ENCODE measurements at places on chromosomes 7 and 10.

- DNase-seq, result no peak
These were observed 6.1 kb upstream of the ABCA13 start for GRCh38 chr7:48165157-48165556.

DNA sequence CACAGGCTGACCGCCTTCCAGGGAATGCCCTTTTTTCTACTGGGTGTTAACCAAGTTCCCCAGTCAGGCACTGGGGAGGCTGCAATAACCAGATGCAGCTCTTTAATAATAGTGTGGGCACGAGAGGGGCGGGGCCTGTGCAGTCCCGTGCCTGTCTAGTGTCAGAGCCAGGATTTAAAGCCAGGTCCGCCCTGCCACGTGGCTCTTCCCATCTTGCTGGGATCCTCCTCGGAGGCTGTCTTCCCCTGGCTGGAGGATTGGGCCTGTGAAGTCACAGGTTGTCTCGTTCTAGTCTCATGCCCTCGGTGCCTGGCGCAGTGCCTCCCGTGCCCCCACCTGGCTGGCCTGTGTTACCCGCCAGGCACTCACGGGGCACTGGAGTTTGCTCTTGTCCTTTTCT, 25.2 kb downstream of the TMEM120A start:
- DNase-seq, result no peak

DNA sequence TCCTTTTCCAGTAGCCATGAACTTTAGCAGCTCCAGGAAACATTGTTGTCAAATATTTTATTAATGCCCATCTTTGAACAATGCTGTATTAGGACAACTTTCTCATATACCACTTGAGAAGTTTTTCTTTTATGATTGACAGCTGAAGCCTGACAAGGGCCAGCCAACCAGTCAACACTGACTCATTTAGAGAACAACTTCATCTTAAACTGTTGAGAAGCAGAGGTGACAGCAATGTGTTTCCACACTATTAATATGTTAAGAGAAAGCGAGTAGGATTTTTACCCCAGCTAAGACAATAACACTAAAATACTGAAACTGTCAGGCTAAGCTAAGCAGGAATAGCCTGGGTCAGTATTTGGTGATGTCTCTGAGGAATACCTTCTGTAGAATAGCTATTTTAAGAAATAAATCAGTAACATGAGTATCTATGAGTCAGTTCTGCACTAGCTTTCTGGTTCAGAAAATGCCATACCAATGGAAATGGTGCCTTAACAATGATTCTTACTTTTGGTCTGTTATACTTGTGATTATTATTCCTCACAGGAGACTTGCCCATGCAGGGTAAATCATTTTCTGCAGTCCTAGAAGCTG, 168.8 kb upstream of the POT1 start:
- no peak for DNase-seq

DNA sequence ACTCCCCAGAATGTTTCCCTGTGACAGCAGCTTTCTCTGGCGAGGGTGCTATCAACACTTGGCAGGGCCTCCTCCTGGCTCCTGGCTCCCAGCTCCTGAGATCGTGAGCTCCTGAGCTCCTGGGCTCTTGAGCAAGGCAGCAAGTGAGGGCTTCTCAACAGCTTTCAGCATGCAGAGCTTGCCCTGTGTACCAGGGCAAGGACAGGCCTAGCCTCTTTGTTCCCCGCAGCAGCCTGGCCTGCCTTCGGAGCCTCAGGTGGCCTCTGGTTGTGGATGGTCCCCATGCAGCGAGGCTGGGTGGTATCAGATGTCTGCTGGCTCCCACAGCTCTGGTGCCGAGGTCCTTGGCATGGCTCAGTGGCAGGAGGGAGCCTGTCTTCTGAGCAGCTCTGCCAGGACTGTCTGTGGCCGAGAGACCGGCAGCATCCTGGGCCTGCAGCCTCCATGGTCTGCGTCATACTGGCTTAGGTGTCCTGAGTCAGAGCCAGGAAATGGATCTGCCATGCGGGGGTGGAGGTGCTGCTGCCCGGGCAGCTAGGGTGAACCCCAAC, 44.2 kb downstream of the ZMIZ1 start:
- no peak for DNase-seq

DNA sequence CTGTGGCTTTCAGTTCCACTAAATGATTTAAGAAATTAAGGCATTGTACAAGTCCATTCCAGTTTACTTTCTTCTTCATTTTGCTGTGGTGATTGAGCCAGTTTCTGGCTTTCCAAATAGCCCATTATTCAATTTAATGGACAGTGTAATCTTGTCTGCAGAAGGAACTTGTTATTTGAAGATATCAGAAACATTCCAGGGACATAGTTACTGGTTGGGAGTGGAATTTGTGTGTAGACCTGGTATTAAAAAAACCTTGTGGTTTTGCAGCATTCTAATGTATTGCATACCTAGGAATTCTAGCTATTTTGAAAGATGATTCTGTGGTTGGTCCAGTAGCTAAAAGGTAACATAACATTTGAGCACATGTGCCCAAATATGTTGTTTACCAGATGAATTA, 72.2 kb downstream of the MCU start:
- DNase-seq, result no peak

- no peak for DNase-seq
These were observed 93.8 kb downstream of the PARD3 start for GRCh38 chr10:34721208-34721840.

DNA sequence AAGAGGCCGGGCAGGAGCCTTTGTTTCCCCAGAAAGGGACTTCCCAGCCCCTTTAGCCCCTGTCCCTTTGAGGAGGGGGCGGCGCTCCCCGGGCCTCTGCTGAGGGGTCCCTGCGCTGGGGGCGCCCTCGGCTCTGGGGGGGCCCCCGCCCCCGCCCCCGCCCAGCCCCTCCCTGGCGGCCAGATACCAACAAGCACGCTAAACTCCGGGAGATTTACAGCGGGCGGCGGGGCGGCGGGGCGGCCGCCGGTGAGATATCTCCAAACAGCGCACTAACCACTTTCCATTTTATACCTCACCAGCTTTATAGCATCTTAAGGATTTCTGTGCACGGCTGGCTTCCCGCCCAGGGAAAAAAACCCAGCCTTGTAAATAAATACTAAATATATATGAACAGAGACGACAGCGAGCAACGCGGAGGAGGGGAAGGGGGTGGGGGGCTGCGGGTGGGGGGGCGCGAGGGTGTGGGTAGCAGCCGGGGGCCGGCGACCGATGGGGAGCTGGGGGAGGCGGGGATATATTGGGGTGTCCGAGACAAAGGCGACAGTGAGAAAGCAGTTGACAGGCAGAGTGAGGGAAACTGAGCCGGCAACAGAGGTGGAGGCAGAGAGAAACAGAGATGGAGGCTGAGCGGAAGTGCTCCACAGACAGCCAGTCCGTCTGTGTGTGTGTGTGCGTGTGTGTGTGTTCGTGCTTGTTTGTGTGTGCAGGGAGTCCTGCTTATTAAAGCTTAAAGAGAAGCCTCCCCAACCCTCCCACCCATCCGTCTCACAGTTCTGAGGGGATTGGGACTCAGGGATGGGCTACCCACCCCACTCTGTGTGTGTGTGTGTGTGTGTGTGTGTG, 85.8 kb downstream of the HIF1AN start:
- DNase-seq, result no peak

GRCh38 chr7:46003896-46004875, 83.1 kb upstream of the IGFBP3 start:
- DNase-seq, result no peak

DNA sequence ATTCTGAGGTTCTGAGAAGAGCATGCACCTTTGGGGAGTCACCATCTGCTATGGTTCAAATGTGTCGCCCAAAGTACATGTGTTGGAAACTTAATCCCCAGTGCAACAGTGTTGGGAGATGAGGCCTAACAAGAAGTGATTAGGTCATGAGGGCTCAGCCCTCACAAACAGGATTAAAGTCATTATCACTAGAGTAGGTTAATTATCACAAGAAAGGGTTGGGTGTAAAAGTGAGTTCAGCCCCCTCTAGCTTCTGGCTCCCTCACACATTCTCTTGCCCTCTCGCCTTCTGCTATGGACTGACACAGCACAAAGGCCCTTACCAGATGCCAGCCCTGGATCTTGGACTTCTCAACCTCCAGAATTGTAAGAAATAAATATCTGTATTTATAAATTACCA, 100.3 kb upstream of the C10orf90 start:
- no peak for DNase-seq

DNA sequence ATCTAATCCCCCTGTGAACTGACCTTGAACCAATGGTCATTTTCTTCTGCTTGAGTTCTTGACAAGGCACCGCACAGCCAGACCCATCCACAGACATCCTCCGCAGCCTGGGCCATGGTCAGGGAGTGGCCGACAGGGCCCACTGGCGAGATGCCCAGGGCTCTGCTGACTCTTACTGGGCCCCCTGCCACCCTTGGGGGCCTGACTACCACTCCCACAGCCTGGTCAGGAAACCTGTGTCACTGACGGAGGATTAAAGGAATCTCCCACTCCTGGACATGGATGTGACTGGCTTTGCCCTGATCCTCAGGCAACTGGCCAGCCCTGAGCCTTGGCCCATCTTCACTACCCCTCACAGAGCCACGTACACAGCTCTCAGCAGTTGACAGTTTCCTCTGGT, 50.4 kb upstream of the ENO4 start:
- DNase-seq, result no peak

- no peak for DNase-seq
These were observed 24.9 kb downstream of the BEND7 start for GRCh38 chr10:13503745-13504463.

- DNase-seq, result peak; percentile 40
These were observed 16.8 kb downstream of the TRIM8 start for GRCh38 chr10:102660888-102661657.

DNA sequence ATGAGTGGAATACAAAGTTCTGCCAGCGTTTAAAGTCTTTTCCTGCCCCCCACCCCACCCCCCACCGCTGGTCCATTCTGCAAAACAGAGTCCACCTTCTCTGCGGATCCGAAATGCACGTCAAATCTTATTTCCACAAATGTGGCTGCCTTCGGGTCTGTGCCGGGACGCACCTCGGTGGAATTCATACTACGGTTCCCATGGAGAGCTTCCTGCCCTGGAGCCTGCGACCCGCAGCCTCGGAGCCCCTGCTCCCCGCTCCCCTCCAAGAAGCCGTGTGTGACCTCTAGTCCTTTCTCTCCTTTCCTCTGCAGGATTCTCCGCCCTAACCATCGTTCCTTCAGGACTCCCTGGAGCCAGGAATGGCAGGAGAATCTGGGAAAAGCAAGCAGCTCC, 12.5 kb upstream of the CALML5 start:
- no peak for DNase-seq

- DNase-seq, result no peak
These were observed 29.8 kb upstream of the PPP2R2D start for GRCh38 chr10:131870831-131871672.

- DNase-seq, result no peak
These were observed 36.2 kb downstream of the CCDC6 start for GRCh38 chr10:59870152-59870551.

GRCh38 chr7:5470167-5470532, 46.5 kb upstream of the TNRC18 start:
- no peak for DNase-seq

- no peak for DNase-seq
These were observed 98.6 kb upstream of the MKX start for GRCh38 chr10:27844223-27844622.

- DNase-seq, result no peak
These were observed 23.2 kb downstream of the CDK1 start for GRCh38 chr10:60801522-60801921.

GRCh38 chr7:106938803-106939202, 73.7 kb downstream of the PIK3CG start:
- no peak for DNase-seq

- no peak for DNase-seq
These were observed 124.0 kb upstream of the ZEB1 start for GRCh38 chr10:31194986-31195385.

DNA sequence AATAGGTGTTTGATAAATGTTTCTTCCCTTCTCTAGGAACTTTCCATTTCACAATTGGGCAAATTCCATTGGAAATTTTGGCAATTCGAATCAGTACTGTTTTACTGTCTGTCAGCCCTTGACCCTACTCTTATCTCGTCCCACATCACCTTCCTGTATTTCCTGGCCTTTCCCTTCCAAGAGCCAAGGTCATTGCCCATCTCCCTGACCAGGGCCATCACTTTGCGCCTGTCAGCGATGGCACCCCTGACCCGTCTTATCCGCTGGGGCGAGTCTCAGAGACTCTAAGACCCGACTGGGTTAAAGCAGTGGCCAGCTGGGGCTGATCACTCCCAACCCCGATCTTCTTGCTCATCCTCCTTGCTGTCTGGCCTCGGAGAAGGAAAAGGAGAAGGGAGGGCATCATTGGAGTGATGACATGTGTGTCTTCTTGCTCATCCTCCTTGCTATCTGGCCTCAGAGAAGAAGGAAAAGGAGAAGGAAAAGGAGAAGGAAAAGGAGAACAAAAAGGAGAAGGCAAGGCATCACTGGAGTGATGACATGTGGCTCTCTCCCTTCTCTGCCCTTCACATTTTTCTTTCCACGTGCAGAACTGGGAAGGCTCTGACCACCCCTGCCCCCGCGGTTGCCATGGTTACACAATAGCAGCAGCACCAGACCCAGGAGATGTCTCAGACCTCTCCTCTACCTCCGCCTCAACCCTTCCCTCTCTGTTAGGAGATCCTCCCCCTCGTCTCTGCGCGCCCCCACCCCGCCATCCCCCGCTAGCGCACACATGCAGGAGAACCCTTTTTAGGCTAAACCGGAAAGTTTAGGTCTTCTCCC, 2.0 kb downstream of the SEMA3D start:
- DNase-seq, result no peak

DNA sequence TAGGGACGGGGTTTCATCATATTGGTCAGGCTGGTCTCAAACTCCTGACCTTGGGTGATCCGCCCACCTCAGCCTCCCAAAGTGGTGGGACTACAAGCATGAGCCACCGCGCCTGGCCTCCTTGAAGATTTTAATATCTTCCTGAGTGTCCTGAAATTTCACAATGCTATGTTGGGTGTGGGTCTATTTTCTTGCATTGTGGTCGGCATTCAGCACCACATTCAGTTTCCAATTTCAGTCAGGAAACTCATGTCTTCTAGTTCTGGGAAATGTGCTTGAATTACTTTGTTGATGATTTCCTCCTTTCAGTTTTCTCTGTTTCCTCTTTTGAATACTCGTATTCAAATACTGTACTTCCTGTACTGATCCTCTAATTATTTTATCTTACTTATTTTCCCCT, 49.3 kb upstream of the IL6 start:
- no peak for DNase-seq

DNA sequence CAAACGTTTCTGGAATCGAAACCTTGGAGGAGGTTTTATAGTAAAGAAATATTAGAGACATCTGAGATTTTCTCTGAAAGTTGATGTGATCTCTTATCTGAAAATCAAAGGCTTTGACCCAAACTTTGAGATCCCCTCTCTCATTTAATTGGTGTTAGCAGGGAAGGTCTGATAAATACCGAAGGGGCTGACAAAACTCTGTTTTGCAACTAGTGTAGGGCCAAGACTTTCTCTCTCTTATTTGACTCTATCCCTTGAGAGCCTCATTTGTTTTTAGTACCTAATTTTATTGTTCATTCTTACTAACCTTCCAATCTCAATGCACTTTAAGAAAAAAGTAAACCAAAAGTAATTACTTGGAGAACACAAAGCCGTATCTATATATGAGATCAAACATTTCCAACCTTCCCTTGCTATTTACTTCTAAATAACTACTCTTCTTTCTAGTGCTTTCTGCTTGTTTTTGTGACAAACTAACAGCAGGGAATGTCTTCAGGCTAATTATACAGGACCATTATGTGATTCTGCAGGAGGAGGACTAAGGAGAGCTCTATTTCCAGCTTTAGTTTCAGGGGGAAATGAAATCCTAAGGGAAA, 33.4 kb upstream of the NPVF start:
- DNase-seq, result no peak

Measured in stimulated activated CD4-positive, alpha-beta T cell treated with anti-CD3 and anti-CD28 coated beads, TNF-alpha, amount 100 ng/mL, for 1 hour (primary cell).